GM13976 (cell line): ENCODE measurements at places on chromosomes 6 and 20.
A peak's percentile ranks its signal among the peaks of the same experiment; 100 is the strongest.

DNA sequence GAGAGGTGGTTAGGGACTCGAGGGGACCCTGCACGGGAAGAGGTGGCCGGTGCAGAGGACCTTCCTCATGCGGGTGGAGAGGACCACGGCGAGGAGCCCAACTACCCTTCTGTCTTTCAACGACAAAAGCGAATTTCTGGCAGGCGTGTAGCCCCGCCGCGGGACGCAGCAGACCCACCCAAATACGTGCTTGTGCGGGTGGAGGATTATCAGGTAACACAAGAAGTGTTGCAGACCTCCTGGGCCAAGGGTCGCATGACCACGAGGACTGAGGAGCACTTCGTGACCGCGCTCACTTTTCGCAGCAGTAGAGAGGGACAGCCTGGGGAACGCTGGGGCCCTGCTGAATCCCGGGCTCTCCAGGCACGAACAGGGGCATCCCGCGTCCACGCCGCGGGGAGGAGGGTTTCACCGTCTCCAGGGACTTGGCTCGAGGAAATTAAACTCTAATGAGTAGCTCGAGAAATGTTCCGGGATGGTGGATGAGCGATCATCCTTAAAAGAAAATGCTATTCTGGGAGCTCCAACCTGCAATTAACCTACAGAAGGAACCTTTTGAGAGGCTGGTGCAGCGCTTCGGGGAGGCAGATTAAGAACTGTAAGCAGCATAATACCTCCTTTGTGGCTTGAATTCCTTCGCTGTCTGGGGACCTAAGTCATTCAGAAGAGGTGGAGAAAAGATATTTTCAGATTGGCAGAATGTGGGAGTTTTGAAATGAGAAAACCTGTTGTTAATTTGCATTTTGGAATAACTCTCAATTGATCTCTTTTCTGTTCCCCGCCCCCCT, 804 bp downstream of the C6orf141 start:
- DNase-seq: peak; percentile 36

GRCh38 chr20:62425281-62426058, 1.9 kb downstream of the RBBP8NL start:
- DNase-seq: no peak

- no peak for DNase-seq
These were observed 11.3 kb downstream of the PPP1R3G start for GRCh38 chr6:5096482-5096881.

DNA sequence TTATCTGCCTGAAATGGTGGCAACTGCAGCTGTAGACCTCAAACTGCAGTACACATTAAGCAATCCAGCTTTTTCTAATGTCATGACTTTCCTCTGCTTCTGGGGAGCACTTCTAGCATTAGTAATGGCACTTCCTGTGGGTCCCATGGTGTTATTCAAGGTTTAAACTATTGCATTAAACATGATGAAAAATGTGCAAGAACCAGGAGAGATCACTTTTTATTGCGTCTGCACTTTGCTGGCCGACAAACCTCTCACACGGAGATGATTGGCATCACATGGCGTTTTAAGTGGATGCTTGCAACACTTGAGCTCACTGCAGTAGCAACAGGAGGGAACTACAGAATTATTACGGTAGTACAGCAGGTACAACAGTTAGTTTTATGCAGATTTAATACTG, 148.4 kb downstream of the HIVEP2 start:
- no peak for DNase-seq

- no peak for DNase-seq
These were observed 6.2 kb downstream of the LMBRD1 start for GRCh38 chr6:69790629-69791028.

DNA sequence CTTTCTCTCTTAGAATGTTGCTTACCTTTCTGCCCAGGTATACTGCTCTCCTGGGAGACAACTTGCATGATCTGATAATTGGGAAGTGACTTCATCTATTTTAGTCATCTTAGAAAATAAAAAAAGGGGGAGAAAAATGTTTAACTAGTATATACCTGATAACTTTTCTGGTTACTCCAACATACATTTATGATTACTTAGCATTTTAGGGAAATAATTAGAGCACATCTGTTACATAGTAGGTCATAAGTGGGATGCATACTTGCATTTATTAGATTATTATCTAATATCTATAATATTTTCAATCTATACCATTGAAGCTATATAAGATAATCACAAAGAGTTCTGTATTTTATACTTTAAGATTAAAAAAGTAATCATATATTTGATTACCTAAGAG, 193.9 kb upstream of the EYS start:
- DNase-seq: no peak

DNA sequence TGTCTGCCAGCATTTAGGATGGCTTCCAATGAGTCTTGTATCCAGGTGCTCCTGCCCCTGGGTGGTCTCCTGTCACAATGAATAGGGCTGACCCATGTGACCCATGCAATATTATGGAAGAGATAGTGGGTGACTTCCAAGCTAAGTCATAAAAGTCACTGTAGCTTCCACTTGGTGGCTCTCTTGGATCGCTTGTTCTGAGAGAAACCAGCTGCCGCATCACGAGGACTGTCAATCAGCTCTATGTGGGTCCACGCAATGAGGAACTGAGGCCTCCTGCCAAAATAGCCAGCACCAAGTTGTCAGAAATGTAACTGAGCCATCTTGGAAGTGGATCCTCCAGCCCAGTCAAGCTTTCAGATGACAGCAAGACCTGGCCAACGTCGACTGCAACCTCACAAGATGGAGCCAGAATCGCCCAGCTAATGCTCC, 14.9 kb upstream of the MATN4 start:
- DNase-seq: peak; percentile 68

GRCh38 chr6:21710908-21711627, 117.5 kb downstream of the SOX4 start:
- DNase-seq: no peak

DNA sequence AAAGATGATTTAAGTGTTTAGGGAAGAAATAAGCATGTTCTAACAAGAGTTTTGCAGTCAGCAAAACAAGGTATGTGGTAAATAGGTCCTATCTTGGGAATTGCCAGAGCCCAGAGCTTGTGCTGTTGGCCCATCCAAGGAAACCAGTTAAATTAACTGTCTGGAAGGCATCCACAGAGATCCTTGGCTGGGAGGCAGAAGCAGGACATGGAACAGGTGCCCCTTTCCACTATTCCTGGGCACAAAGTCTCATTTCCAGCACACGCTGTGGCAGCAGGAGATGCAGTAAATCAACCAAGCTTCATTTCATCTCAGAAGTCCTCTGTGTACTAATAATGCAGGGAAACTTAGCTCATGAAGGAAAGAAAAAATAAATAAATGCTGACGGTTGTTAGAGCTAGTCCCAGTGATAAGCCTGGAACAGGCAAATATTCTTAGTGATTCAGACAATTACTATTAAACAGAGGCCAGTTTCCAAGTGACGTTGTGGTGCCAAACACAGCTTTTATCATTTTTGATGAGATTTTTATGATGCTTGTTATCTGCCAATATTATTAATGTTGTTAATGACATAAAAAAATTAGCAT, 39.8 kb upstream of the SNAP25 start:
- no peak for DNase-seq

- DNase-seq: no peak
These were observed 71.8 kb downstream of the FOXF2 start for GRCh38 chr6:1461207-1461606.

- DNase-seq: no peak
These were observed 129.7 kb downstream of the PLG start for GRCh38 chr6:160831739-160832138.
